GM23338 (cell line): ENCODE measurements at places on chromosomes 11 and 22. TPM values are rescaled to one million over a fixed set of nuclear protein-coding genes. Genes with fewer than 3 reads are reported as not detected.

DNA sequence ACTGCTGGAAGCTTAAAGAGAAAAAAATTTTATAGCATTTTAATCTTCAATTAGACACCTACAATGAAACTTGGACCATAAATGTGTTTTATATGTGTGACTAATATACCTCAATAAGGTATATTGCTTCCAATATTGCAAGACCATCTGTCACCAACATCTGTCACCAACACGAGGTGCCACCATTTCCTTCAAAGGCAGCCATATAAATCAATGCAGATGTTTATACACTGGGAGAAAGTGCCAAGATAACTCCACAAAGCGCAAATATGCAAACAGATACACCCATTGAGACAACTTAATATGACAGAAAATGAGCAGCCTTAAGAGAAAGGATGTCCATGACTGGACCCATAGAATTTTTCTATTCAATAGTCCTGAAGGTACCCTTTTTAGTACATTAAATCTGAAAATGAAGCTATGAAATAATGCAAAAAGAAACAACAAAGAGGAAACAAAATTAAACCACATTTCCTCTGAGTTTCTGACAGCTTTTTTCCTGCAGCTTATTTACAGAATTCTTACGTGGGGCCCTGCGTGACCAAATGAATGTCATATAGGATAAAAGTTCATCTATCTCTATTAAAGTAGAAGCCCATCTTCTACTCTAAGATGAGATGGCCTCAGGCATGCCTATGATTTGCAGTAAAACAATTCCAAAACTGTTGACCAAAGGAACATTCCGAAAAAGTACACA lies 12.5 kb downstream of the MPZL3 start:
- H3K4me1 ChIP-seq: peaks cover 3% of the 10 kb centered on the region; the same call in 1 of the 2 replicates
- H3K27ac ChIP-seq: no peak overlapping the region
- no peak overlapping the region for H3K4me3 ChIP-seq
- DNase-seq: no peak
- no peaks in the 10 kb centered on the region for H3K36me3 ChIP-seq

- no peak overlapping the region for H3K27ac ChIP-seq
- no peak for DNase-seq
- no peaks in the 10 kb centered on the region for H3K4me1 ChIP-seq
- H3K4me3 ChIP-seq: no peak overlapping the region
- H3K27me3 ChIP-seq: no peaks in the 10 kb centered on the region
- no peaks in the 10 kb centered on the region for H3K36me3 ChIP-seq
Measured at GRCh38 chr11:2290351-2290841, 11.3 kb downstream of the C11orf21 start.

GRCh38 chr22:27574002-27574366 lies 227.6 kb downstream of the MN1 start:
- DNase-seq: no peak
- no peak overlapping the region for H3K4me3 ChIP-seq
- peaks cover 15% of the 10 kb centered on the region; the same call in 1 of the 2 replicates for H3K4me1 ChIP-seq
- H3K27ac ChIP-seq: no peak overlapping the region
- H3K27me3 ChIP-seq: no peaks in the 10 kb centered on the region

DNA sequence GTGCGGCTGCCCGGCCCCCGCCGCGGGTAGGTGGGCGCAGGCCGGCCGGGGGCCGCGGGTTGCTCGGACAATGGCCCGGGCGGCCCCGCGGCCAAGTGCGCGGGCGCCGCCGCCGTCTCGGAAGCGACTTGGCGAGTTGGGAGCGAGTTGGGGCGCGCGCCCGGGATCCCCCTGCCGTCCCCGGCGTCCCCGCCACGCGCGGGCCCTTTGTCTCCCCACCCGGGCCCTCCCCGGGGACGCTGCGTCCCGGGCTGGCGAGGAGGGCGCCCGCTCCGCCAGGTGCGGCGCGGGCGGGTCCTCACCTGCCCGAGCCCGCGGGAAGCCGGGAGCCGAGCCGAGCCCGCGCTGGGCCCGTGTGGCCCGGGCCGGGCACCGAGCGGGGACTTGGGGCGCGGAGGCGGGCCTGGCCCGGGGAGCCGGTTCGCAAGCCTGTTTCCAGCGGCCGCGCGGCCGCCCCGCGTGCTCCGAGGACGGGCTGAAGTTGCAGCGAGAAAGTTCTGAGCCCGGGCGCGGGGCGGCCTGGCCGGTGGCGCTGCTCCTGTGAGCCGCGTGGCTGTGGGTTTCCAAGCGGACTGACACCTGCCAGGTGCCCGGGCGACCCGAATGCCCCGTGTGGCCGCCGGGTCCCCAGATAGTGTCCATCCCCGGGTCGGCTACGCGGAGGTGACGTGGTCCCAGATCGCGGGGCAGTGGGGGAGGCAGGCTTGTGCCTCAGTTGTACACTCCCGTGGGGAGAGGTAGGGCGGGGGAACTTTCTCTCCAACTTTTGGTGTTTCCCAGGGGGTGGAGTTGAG lies 586 bp downstream of the LRP5 start:
- no peak overlapping the region for H3K27ac ChIP-seq
- DNase-seq: peak; percentile 47
- peaks cover 43% of the 10 kb centered on the region for H3K4me1 ChIP-seq

- no peaks in the 10 kb centered on the region for H3K27me3 ChIP-seq
- H3K27ac ChIP-seq: no peak overlapping the region
- DNase-seq: no peak
- peaks cover 7% of the 10 kb centered on the region for H3K4me1 ChIP-seq
- no peaks in the 10 kb centered on the region for H3K36me3 ChIP-seq
- H3K4me3 ChIP-seq: no peak overlapping the region
Measured at GRCh38 chr11:48008951-48009270, 28.6 kb downstream of the PTPRJ start.

DNA sequence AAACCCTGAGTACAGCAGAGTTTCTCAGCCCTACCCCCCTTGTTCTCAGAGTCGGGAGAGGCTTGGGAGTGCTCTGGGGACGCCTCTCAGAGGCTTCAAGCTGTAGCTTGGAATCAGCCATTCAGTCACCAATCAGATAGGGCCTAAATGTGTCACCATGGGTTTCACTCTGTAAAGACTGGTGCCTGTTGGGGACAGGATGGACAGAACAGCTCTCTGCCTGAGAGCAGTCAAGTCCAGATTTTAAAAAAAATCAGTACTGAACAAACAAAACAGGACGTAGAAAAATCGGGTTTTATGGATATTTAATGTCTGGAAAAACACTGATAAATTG lies 1.3 kb downstream of the FADD start:
- H3K27me3 ChIP-seq: no peaks in the 10 kb centered on the region
- H3K4me3 ChIP-seq: peak overlapping the region; percentile 95

SLC7A4 gene
- 0.07 and 0.16 TPM in 2 replicates for total RNA-seq

SESN3 gene
- 30.5 and 32.4 TPM in 2 replicates for total RNA-seq

BLID gene
- not detected in 2 replicates for total RNA-seq

LMO1 gene
- total RNA-seq: not detected in 2 replicates

CRYBB1 gene
- total RNA-seq: 1.6 and 2.4 TPM in 2 replicates

EIF3F gene
- 351 and 555 TPM in 2 replicates for total RNA-seq

NPAS4 gene
- total RNA-seq: 0.35 and 0.97 TPM in 2 replicates

OR8G1 gene
- not detected in 2 replicates for total RNA-seq
